ENCODE measurements at places on chromosomes 2 and 18.

- DNase-seq, result no peak
These were observed 5.3 kb downstream of the RNU2-63P start for GRCh38 chr2:88011011-88011410.

GRCh38 chr2:9805435-9806297 is 37.6 kb upstream of the TAF1B start:
- no peak for DNase-seq

DNA sequence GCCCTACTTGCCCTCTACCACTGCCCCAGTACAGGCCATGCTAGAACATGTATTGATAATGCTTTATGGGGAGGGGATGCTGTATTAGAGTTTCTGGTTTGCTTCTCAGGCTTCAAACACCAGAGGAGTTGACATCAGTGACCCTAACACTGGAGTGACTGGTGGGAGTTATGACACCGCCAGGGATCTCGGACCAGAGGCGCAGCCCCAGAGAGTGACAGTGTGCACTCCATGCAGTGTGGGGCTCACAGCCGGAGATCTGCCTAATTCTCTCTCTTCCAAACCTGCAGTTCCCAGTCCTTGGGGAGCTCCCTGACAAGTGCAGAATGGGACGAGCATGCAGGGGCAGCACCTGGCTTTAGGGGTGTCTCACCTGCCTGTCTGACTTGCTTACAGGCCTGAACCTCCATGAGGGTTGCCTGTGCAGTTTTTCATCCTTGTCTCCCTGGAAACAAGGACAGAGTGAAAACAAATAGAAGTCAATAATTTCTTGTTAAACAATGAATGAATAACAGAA is 244.9 kb upstream of the MYT1L start:
- no peak for DNase-seq

- no peak for DNase-seq
These were observed 36.5 kb downstream of the LPIN2 start for GRCh38 chr18:2976218-2977132.

DNA sequence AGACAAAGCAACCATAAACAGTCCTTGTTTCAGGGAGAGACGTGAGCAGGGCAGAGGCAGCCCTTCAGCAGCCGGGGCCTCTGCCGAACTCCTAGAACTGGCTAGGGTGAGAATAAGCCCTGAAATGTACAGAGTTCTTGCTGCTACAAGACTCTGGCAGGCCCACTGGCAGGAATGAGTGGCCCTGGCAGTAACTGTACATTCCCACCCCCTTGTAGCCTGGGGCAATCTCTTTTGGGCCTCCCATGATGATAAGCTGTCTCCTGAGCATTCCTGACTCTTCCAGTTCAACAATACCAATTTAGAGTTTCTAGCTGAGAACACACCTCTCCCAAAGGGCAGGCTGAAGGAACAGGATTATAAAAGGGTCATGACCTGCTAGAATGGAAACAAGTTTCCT is 54.3 kb downstream of the HAUS1 start:
- DNase-seq, result no peak

- DNase-seq, result no peak
These were observed 780.8 kb upstream of the GCFC2 start for GRCh38 chr2:76491503-76491902.

GRCh38 chr2:195586062-195586714 is 70.8 kb upstream of the SLC39A10 start:
- DNase-seq, result no peak

- DNase-seq, result no peak
These were observed 151.1 kb downstream of the ZNF407 start for GRCh38 chr18:74748809-74749208.
